Mesendoderm (in vitro differentiated cells): ENCODE measurements at places on chromosomes 2 and 18.

GRCh38 chr2:144894612-144895599 lies 375.0 kb upstream of the ZEB2 start:
- DNase-seq: peak; percentile 50

- DNase-seq: no peak
Observed at GRCh38 chr2:9388199-9388681, 35.1 kb downstream of the ITGB1BP1 start.

GRCh38 chr18:5197461-5197860 lies 404 bp upstream of the AKAIN1 start:
- DNase-seq: peak; percentile 23

DNA sequence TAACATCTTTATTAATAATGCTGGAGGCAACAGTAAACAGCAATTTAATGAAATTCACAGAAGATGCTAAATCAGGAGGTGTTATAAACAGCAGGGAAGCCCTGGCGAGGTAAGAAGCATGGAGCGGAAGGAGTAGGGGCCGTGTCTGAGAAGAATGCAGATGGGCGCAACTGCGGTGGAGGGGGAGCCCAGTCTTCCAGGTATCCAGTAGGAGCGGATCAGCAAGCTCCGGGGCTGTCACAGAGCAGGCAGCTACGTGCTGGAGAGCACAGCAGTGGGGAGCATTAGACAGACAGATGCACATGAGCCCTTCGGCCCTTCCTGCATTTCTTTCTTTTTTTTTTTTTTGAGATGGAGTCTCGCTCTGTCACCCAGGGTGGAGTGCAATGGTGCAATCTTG lies 82.3 kb downstream of the SH3RF3 start:
- DNase-seq: peak; percentile 52

GRCh38 chr18:36493349-36494159 lies 196.0 kb downstream of the FHOD3 start:
- DNase-seq: peak; percentile 56

DNA sequence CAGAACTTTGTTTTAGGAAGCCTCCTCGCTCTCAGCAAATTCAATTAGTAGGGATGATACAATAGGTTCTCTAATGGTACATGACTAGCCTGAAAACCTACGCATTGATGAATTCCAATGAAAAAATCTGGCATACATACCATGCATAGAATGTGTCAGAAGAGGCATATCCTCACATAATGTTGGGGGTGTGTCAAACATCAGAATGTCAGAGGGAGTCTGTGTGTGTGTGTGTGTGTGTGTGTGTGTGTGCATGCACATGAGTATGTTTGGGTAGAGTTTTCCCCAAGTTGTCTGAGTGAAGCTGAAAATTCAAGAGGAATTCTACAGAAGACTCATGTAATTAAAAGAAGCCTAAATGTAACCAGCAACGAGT lies 78.5 kb downstream of the FIGN start:
- DNase-seq: peak; percentile 40

DNA sequence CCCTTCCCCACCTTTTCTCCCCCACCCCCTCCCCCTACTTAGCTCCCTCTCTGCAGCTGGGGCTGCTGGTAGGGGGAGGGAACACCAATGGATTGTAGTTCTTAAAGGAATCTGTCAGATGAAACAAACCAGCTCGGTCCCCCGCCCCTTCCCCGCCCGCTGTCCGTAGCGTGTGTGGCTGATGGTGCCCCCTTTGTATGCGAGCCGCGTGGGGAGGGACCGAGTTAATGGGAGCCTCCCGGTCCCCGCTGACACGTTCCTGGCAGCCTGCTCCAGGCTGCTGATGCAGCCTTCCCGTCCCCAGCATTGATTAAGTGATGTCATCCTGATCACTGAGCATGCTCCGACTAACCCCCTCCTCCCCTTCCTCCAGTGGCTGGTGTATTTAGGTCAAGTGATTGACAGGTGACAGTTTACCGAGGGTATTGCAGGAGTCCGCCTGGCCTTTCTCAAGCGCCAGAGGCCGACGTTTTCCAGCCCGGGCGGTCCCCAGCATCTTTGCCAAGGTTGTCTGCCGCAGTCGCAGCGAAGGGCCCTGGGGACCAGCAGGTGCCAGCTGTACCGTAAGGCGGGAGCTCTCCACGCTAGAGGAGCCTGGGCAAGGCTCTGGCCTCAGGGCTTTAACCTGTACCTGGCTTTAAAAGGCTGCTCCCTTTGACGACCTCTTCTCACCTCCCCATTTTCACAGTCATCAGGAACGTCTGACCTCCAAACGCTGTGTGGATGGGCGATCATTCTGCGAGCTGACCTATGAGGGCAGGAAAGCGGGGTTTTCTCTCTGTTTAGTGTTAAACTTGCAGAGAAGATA lies 1.8 kb downstream of the KIF5C start:
- peak; percentile 98 for DNase-seq

- no peak for DNase-seq
Observed at GRCh38 chr2:15116830-15117229, 444.3 kb downstream of the NBAS start.

- DNase-seq: no peak
Observed at GRCh38 chr2:88868861-88869260, 177.4 kb downstream of the RPIA start.

GRCh38 chr18:11066038-11066437 lies 83.3 kb downstream of the PIEZO2 start:
- DNase-seq: peak; percentile 85
